ENCODE measurements at places on chromosomes 1 and 21.

- DNase-seq, result no peak
These were observed 649 bp downstream of the PTPN7 start for GRCh38 chr1:202159534-202160371.

DNA sequence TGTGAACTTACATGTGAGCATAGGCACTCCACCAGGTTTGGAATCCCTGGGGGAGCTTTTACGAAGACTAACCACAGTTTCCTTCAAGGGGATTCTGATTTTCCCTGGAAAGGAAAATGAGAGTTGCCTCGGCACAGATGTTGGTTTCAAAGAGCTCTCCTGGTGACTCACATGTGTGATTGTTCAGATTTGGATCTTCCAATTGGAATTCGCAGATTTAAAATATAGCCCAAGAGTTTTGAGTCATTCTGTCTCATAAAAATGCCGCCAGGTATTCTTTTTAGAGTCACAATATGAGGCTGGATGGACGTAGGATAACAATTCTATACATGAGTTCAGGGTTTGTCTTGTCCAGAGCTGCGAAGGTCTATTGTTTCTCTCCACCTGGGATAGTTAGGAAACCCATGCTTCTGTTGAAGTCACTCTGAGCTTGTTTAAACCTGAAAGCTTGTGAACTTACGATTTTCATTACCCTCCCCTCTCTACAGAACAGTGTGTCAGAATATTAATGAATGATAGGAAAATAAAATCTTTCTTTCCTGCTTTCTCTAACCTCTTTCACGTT is 64.9 kb downstream of the TGFB2 start:
- DNase-seq, result no peak

GRCh38 chr1:17907999-17908398 is 152.9 kb downstream of the ACTL8 start:
- DNase-seq, result no peak

GRCh38 chr1:65512967-65513780 is 92.7 kb downstream of the LEPR start:
- DNase-seq, result no peak

DNA sequence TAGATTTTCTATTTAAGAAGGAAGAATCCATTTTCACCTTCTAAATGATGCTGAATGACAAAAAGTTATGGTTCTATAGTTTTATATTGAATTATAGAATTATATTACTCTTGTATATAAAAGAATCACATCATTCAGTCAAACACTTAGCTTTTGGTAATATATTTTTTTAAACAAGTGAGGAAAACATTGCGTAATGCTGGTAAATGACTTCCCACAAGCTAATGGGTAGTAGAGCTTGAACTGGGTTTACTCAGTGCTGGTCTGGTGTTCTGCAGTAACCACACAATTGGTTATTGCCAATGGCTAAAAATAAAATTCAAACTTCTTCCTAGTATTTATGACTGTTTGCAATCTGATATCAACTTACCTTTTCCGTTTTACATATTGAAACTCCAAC is 10.6 kb upstream of the GIPC2 start:
- DNase-seq, result no peak

GRCh38 chr1:243513726-243514491 is 258.1 kb downstream of the SDCCAG8 start:
- DNase-seq, result no peak

GRCh38 chr1:234578735-234579134 is 31.2 kb downstream of the IRF2BP2 start:
- no peak for DNase-seq

DNA sequence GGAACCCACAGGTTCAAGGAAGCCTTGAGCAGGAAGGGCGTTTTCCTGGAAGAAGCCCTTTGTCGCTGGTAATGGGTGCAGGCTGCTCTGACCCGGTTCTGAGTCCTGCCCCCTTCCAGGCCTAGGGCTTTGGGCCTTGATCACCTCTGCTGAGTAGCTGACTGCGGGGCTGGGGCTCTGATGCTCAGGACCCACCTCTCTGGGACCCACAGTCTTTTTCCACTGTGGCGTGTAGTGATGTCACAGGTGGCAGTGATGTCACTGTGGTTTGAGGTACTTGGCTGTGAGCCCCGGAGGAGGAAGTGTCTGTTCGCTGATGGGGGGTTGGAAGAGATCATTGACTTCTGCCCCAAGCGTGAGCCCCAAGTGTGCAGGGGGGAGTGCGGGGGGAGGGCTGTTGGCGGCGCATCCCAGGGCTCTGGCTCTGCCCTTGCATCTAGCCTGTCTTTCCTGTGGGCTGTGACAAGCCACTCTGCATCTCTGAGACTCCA is 6.9 kb downstream of the TNFRSF1B start:
- no peak for DNase-seq

DNA sequence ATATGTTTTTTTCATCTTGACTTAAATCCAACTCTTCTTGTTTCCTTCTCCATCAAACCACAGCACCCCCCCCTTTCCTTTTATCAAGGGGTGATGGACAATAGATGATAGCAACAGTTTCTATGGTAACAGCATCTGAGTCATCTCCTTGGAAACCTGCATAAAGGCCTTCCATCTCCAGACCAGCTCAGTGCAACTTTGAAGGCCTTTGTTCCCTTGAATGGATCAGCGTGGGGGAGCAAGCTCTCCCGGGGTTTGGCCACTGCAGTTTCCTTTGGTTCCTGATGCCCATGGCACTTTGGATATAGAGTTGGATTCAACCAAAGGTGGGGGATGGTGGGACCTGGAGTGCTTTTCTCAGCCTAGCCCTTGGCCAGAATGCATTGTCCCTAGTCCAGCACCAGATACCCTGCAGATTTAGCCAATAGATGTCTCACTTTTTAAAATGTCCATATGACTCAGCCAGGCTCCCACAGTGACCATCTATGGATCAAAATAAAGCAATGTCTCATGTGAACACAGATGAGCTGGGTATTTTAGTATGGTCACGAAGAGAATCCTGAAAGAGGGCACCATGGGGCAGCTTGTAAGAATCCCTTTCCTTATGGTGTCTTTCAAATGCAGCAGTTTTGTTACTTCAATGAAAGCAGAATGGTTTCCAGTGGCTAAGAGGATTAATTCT is 127.7 kb downstream of the SPATA46 start:
- DNase-seq, result no peak

DNA sequence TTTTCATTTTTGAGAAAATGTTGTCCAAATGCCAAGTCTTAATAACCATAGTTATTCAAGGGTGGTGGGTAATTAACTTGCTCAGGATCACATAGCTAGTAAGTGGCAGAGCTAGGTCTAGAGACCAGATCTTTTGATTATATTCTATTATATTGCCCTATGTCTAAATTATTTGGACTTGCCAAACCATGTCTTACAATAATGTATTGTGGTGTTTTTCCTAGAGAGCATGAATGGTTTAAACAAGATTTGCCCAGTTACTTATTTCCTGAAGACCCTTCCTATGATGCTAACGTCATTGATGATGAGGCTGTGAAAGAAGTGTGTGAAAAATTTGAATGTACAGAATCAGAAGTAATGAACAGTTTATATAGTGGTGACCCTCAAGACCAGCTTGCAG is 58.6 kb downstream of the PRKAA2 start:
- DNase-seq, result no peak

DNA sequence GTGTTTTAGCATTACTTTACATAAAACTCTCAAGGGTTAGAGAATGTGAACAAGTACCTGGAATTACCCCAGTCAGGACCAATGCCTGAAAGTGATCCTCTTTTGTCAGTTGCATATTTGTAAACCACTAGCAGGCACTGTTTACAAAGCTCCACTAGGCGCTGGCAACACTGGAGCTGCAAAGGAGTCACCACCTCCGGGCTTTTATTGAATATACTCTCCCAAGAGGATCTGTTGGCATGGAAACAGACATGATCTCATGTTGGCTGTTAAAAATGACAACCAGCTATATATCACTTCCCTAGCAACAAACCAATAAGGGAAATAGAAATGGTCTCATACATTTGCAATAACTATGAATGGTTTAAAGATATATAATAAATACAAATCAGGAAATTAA is 116.0 kb downstream of the TTLL7 start:
- DNase-seq, result peak; percentile 39
